M059J (cell line): ENCODE measurements at places on chromosomes 2 and 18.

- no peak for DNase-seq
These were observed 91.9 kb downstream of the ARL4C start for GRCh38 chr2:234404957-234405356.

DNA sequence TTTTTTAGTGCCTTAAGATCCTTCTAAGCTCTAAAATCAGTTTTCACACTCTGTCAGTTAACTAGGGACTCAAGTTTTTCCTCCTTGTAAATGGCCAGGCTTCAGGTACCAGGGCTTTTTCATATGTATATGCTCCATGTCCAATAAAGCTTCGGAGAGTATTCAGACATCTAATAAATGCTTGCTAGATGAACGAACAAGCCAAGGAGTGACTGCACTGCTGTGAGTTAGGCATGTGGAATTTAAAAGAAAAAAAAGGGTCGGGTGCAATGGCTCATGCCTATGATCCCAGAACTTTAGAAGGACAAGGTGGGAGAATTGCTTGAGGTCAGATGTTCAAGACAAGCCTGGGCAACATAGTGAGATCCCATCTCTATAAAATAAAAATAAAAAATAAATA, 81.9 kb downstream of the CDH2 start:
- peak; percentile 74 for DNase-seq

DNA sequence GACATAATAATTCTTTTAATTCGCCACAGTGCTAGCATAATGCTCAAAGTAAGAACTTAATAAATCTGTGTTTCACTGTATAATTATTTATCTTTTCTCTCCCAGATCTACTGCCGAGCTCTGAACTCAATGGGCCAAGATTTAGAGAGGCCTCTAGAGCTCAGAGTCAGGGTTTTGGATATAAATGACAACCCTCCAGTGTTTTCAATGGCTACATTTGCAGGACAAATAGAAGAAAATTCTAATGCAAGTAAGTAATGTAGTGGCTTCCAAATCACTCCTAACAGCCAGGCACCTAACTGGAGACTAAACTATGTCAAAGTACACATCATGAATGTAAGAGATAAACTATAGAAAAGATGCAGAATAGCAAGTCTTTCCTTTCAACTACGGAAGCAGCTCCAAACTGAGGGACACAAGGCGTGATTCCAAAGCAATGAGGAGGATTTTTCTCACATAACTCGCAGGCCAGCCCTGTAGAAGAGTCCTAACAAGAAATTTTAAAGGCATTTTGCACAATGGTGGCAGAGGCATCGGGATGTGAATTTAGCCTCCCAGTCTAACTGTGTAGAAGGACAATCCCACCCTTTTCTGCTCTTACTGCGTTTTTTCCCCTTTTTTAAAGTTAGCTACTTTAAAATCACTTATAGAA, 12.0 kb downstream of the DSG1 start:
- DNase-seq, result no peak

DNA sequence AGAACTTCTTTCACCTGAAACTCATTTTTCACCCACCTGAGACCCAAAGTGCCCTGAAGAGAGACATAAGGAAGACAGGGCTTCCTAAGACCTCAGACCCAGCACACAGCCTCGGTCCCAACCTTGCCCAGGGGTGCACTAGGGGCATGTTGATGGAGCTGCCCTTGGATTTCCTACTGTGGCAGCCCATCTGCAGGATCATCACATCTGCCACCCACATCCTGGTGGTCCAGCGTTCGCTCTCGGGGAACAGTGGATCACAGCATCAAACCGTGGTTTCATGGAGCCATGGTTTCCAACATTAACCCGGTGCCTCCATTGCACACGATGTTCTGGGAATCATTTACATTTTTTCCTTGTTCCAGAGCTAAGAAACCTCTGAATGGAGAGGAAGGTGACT, 186.4 kb downstream of the TFCP2L1 start:
- DNase-seq, result no peak

GRCh38 chr2:7577769-7578168, 660.6 kb downstream of the RNF144A start:
- no peak for DNase-seq

DNA sequence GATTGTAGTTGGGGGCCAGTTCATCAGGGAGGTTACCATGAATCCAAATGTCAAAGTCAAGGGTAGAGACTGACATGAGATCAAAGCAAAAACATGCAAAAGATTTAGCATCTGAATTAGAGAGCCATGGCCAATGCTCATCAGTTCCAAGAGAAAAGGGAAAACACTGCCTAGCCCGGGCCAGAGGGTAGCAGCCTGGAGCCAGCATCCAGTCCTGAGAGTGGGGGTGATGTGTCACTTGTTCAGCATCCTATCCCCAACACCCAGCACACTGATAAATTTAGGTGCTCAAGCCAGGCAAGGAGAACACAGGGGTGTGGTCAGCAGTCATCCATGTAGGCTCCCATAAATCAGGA, 76.9 kb upstream of the PPP1CB start:
- DNase-seq, result no peak

GRCh38 chr2:11559066-11559785, 25.4 kb downstream of the GREB1 start:
- no peak for DNase-seq

DNA sequence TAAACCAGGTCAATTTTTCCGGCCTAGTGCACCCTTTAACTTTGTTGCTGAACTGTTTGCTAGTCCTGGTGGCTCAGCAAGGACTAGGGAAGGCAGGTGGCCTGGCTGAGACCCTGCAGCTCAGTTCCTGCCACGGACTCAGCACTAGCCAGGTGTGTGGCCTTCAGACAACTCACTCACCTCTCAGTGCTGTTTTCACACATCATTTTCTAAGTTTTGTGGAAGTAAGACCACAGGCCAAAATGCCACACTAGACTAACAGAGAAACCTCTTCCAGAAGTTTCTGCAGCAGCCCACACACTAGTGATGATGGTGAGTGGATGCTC, 65.9 kb upstream of the SLC1A4 start:
- no peak for DNase-seq

GRCh38 chr2:33380001-33380609, 96.3 kb upstream of the RASGRP3 start:
- no peak for DNase-seq

GRCh38 chr2:231138699-231139098, 13.9 kb upstream of the HTR2B start:
- no peak for DNase-seq

DNA sequence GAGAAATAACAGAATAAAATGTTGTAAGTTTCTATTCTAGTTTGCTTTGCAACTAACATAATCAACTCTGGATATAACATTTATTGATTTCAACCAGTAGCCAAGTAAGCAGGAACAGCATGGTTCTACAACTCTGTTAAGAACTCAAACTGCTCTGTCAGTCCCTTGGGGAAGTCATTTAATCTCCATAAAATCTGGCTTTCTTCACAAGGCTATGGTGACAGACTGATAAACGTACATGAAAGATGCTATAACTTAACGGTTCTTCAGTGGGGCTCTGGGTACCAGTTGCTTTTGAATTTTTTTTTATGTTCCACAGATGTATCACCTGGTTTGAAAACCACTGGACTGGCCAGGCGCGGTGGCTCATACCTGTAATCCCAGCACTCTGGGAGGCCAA, 10.3 kb downstream of the PSME4 start:
- DNase-seq, result no peak

DNA sequence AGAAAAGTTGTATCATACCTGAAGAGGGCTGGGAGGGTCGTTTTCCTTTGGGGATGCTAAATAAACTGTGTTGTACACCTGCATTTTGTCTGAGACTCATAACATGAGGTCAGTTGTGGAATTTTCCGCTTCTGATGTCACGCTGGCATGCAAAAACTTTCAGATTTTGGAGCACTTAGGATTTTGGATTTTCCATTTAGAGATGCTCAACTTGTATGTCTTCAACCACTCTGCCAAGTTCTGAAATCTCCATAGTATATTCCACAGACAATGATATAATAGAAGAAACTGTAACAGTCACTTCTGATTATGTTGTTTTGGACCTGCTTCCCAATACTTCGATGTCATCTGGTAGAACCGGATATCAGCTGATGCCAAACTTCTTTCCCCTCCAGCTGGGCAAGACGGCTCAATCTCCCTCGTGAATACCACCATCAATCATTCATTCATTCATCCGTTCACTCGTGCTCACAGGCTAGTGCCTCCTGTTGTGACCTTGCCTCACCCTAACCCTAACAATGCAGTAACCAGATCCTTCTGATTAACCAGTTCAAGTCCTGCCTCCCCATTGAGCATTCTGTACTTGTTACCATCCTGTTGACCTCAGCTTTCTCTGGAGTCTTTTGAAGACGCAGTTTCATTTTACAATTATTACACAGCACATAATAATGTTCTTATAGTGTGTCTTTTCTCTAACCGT, 5.3 kb upstream of the PLEKHH2 start:
- no peak for DNase-seq

GRCh38 chr2:189369566-189369965, 71.7 kb upstream of the WDR75 start:
- DNase-seq, result peak; percentile 43

DNA sequence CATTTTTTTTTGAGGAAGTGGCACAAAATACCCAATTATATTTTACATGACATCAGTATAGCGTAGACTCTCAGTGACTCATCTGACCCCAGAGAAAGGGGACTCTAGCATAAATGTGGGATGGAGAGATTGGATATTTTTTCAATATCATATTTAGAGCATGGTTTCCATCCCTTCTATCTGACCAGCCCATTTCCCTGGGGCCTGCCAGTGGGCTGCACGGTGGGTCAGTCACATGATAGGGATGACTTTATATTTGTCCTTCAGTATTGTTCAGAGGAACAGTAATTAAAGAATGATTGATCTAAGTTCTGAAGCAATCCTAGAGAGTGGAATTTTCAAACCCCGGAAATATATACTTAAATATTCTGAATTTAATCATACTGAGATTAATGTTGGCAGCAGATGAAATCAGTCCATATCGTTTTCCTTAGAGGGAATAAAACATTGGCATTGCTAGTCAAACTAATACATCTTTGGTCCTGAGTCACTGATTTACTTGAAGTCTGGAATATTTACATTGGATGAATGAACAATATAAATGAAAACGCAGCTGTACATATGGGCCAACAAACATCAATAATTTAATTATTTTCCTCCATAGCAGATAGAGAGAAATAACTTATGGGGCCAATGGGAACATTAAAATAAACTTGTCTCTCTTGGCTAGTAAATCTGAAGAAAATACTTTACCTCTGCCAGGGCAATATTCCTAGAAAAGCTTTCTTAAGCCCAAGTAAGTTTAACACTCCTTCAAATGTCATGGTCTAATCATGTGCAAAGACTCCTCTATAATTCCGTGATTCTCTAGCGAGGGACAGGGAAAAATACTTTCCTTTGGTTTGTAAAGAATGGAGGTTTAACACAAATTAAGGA, 563.6 kb upstream of the PKDCC start:
- DNase-seq, result no peak

DNA sequence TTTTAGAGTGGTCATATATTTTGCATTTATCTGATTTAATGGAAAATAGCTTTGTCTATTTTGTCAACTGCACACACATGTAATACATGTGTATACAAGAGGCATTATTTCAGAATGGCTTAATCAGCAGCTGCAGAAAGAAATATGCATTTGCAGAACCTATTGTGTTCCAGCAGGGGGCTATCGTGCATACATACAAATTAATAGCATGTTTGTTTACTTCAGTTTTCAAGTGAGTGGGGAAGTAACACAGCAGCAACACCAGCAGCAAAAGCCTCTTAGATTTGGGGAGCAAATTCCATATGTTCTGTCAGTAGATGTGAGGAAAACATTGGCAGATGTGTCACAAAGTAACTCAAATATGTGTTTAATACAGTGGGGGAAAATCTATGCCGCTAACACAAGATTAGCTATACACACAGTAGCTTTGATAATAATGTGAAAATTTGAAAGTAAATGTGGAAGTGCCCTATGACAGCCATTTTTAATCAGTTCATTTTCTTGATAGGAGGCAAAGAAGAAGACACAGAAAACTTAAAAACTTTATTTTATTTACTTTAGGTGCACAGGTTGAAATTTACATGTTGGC, 218.1 kb downstream of the WDR7 start:
- peak; percentile 51 for DNase-seq

DNA sequence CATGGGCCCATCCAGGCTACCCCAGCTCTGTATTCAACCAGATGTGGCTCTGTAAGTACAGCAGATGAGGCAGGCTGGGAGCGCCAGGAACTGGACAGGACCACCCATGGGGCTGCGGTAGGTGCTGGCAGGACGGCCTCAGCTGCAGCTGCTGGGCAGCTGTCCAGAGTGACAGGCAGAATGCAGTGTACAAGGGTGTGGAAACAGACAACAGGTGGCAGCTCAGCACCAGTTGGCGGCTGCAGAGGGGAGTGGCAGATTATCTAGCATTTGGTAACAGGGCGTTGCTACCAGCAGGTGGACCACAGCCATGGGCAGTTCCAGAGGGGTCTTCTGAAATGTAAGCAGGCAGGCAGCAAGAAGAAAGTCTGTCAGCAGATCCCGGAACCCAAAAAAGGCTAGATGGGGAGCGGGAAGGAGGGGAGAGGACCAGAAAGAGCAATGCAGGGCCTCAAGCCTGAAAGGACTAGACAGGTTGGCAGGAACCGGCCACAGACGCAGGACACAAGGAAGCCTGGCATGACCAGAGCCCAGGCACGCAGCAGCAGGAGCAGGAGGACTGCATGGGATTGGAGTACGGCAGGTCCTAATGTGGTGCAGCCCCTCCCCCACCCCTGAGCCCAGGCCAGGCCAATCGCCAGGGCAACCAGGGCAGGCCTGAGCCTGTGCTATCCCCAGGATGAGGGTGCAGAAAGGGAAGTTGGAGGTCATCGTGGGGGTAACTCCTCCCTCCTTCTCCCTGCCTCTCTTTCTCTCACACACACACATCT, 24.7 kb downstream of the PKDCC start:
- no peak for DNase-seq

DNA sequence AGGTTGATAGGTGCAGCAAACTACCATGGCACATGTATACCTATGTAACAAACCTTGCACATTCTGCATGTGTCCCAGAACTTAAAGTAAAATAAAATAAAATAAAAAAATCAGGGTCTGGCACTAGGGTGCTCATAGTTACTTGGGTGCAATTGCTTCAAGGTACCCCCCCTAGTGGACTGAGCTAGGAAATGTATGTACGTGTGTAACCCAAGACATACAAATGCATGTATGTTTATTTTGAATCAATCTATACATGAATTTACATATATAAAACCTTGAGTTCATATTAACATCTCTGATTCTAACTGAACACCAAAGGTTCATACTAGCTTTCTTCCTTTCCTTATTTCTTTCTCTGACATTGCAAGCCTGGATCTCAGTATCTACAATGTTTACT, 51.5 kb downstream of the USP37 start:
- DNase-seq, result no peak

DNA sequence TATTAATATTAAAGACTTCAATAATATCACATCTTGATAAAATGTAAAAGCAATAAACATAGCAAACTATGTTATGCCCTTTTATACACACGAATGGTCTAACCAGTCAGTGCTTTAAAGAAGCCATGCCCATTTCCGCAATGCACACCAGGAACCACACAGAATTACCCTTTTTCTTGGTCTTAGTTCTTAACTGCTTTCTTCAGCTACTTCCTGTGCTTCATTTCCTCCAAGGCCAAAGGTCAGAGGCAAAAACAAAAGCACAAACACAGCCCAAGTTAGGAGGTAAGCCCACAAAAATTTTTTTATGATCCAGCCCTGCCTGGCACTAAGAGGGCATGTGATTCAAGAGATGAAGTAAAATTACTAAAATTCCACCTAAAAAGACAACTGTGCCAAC, 267.2 kb downstream of the FBXO15 start:
- DNase-seq, result peak; percentile 70

- no peak for DNase-seq
These were observed 19.5 kb downstream of the CNOT11 start for GRCh38 chr2:101272045-101272784.
